T-helper 1 cell (primary cell): ENCODE measurements at places on chromosomes 6 and 20.

GRCh38 chr6:162581988-162582780 is 145.4 kb downstream of the PRKN start:
- DNase-seq = no peak

DNA sequence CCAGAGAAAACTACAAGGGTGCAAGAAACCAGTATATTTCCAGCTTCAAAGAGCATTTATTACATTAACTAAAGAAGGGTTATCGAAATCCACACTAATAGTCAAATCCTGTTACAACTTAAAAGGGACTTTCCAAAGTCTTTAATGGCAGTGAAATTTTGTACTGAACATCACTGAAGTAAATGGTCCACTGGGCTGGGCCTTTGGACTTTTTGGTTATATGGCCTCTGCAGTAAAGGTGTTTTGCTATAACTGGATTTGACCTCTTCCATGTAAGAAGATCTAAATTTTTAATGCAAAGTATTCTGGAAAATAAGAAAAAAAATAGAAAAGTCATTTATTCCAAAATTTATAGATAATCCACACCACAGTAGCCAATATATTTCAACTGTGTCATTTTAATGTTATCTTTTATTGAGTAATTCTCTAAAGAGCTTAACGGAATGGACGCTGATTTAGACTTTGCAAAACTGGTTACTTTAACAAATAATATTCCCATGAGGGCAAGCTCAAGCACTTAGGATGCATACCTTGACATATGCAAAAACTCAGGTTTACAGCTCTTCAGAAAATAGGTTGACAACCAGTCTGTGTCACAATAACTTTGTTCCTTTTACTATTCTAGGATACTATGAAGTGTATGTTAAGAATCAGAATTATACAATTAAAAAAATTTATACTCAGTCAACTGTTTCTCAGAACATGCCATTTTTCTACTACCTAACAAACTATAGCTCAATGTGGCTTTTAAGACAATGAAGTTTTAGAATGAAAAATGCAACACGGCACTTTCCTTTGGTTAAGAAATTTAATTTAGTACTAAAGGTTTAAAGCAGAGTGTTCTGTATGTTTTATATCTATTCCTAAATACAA is 7.0 kb downstream of the RBM39 start:
- DNase-seq = no peak

DNA sequence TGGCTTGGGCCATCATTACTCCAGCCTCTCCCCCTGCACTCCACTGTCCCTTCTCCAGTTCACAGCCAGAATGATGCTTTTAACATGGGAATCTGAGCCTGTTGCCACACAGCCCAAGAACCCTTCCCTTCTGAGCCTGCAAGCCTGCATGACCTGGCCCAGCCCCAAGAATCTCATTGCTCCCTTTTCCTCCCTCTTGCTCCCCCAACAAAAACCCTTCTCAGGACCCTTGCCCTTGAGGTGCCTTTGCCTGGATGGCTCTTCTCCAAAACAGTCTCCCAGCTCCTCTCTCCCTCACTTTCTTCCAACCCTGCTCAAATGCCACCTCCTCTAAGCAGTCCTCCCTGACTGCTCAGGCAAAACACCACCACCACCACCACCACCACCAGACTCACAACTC is 157.2 kb downstream of the ANKRD60 start:
- no peak for DNase-seq

DNA sequence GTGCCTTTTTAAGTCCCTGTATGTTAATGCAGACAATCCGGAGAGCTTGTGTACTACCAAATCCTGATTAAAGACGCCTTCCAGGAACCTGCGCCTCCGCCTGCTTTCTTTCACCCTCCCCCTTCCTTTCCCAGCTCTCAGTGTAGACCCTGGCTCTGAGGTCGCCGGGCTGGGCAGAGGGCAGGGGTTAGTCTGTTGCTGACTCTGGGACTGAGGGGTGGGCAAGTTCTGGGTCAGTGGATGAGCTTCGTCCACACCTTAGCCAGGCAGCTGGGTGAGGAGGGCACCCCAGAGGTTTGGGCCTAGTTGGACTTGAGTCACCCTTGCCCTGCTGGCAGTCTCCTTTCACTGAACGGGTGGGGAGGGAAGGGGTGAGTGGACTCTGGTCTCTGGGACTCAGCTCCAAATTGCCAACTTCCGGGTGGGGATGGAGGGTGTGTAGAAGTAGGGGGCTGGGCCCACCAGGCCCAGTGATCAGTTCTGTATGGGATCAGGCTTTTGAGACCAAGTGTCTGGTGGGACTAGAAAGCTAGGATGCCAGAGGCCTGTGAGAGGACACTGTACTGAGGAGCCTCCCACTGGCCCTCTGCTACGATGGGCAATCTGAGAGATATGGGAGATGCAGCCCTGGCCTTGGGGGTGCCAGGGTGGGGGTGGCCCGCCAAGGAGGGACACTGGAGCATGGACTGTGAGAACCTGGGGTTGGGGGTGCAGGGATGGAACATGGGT is 21.3 kb upstream of the SLC22A7 start:
- no peak for DNase-seq

DNA sequence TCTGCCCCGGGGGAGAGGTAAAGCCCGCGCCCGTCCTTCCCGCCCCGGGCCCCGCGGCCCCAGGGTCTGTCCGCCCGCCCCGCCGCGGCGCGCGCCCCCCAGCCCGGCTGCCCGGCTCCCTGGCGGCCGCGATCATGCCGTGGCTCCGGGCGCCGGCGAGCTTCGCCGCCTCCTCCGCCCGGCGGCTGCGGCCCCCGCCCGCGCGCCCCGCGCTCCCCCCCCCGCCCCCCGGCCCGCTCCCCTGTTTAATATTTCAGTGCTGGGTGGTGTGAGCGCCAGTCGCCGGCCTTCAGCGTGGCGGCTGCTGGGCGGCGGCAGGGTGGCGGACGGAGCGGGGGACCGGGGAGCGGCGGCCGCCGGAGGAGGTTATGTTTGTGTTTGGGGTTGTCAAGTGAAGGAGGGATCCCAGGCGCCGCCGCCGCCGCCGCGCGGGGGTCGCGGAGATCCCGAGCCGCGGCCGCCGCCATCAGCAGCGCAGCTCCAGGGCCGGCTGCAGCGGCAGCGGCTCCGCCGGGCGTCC is at the start of gene HIVEP1:
TSS of gene HIVEP1 (plus strand) at position 275 of the 520 bp plus-strand sequence. CDS start 3,317 bp downstream, outside the sequence.
- no peak for DNase-seq

DNA sequence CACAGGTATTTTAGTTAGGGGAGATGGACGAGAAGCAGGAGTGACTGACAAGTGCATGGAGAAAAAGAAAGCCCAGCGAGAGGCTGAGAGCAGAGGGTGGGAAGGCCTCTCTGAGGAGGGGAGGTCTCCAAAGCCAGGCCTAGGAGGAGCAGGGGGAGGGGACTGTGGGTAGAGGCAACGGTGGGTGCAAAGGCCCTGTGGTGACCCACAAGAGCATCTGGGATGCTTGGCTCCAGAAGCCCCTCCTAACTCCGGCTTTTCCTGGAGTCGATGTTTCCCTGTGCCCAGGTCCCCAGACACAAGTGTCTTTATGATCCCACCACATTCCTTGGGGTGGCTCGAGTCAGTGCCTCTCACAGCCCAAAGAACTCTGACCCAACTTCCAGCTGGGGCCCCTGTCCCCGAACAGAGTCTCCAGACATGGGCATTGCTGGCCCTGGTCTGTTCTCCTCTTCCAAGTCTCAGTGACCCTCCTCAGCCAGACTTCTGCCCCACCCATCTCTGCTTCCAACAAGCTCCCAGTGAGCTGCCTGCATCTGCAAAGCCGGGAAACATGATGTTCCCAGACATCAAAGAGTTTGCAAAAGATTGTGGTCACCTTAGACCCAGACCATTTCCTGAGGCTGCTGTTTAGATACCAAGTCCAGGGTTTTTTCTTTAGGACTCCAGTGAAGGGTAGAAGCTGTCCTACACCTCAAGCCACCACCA is 11.1 kb upstream of the BMP7 start:
- DNase-seq = no peak

DNA sequence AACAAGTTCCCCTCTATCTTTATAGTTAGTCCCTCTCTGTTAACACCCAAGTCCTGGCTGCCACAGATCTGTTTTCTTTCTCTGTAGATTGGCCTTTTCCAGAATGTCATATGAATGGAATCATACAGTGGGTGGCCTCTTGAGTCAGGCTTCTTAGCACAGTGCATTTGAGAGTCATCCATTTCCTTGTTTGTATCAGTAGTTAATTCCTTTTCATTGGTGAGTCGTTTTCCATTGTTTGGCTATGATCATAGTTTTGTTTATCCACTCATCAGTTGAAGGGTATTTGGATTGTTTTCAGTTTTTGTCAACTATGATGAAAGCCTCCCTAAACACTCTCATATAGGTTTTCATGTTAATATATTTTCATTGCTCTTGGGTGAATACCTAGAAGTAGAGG is 248.3 kb downstream of the ARID1B start:
- DNase-seq = no peak

GRCh38 chr6:129992881-129993280 is 25.5 kb upstream of the L3MBTL3 start:
- no peak for DNase-seq

GRCh38 chr20:14879020-14879697 is 541.7 kb upstream of the FLRT3 start:
- no peak for DNase-seq

DNA sequence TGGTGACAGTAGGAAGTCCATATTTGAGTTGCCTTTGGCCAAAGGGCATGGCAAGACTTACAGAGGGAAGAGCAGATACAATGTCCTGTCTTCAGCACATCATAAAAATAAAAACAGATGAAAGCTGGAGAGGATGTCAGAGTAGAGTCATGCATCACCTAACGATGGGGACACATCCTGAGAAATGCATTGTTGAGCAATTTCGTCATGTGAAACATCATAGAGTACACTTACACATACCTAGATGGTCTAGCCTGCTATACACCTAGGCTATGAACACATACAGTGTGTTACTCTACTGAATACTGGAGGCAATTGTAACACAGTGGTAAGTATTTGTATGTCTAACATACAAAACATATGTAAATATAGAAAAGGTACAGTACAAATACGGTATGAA is 75.6 kb downstream of the VEGFA start:
- DNase-seq = no peak

GRCh38 chr6:36997811-36998722 is 7.4 kb upstream of the FGD2 start:
- no peak for DNase-seq

- DNase-seq = no peak
Measured at GRCh38 chr6:34654061-34654710, 42.4 kb downstream of the ILRUN start.

DNA sequence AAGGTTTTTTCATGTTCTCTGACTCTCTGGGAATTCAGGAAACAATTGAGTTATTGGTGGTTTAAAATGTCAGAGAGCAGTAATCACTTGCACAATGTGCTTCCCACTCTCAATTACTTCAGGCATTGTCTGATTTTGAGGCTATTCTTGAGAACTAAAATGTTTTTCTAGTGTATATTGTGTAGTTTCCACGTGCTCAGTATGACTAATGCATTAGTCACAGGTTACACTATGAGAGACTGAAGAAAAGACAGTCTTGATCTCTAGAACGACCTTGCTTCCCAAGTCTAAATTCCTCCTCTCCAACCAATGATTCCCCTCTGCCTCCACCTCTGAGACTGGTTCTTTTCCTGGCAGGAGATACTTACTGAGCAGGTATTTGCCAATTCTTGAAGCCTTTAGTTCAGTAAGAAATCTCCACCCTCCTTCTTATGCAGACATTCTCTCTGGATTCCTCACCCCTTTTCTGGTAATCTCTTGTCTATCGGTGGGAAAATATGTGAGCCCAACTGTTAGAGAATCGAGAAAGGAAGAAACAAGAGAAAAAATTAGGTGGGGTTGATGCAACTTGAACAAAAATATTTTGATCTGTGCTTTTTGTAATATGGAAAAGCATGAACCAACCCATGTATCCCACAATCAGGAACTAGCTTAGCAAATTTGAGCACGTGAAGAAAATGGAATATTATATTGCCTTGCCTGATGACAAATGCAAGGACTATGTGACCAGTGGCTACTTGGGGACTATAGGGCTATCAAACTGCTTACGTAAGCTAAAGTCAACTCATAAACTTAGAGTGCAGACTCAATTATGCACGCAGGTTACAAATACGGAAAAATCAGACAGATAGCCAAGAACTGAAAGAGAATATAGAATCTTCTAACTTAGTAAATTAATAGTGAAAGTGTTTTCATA is 61.1 kb upstream of the SLC22A16 start:
- peak; percentile 28 for DNase-seq

- DNase-seq = no peak
Measured at GRCh38 chr6:142685852-142686506, 259.0 kb downstream of the HIVEP2 start.

DNA sequence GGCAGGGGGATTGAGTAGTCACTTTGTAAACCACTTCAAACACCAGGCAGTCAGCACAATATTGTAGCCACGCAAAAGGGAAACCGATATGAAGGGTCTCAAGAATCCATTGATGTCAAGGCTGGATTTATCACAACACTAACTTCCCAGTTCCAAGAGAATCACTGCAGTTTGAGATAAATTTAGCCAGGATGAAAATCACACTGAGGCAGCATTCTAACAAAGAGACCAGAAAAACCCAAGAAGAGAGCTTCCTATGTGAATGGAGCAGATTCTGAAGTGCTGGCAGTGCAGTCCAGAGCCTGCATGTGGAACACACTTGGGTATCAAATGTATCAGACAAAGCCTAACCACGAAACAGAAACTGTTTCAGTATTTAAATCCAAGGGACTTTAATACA is 84.6 kb downstream of the KIF16B start:
- no peak for DNase-seq

GRCh38 chr6:88548891-88549505 is 382.9 kb upstream of the CNR1 start:
- DNase-seq = no peak

DNA sequence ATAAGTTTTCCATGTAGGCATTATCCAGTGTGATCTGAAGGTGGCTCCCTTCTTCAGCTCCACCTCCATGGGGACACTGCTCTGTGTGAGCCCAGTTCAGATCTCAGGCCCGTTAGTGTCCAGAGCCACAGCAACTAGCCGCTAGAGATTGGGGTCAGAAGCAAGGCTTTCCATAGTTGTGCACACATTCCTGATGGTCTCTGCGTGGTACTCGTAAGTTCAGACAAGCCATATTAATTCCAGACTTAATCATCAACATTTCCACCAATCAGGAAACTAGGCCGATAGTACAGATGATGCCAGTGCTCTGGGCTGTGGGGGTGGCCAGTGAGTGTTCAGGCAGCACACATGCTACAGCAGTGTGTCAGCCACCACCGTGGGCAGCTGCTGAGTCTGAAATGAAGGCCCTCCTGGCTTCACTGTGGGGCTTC is 17.5 kb upstream of the SYNCRIP start:
- DNase-seq = no peak

- no peak for DNase-seq
Measured at GRCh38 chr6:115667478-115668026, 393.1 kb downstream of the FRK start.

DNA sequence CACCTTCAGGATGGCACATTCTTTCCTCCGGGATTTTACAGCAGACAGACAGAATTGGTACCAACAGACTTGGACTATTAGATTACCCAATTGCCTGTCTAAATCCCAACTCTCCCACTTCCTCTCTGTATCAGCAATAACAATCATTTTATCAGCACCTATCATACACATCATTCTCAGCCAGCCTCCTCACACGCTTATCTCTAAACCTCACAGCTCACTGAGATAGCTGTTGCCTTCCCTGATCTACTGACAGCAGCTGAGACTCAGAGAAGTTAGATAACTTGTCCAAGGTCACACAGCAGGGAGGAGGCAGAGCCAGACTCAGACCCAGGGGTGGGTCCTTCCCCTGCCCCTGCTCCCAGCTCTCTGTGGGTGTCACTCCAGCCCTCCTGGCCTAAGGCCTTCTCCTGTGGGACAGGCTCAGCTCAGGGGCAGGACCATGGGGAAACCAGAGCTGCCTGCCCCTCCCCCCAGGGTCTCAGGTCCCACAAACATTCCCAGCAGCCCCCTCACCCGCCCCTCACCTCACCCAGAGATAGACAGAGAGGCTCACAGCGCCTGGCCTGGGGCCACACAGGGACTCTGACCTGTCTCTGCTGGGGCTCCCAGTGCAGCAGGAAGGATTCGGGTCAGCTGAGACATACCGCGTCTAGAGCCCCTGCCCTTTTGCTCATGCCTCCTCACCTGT is 92.8 kb downstream of the GRM4 start:
- DNase-seq = no peak
